ENCODE measurements at places on chromosomes 16 and 17. TPM values are rescaled to one million over a fixed set of nuclear protein-coding genes. Genes with fewer than 3 reads are reported as not detected.
A peak's percentile ranks its signal among the peaks of the same experiment; 100 is the strongest.

DNA sequence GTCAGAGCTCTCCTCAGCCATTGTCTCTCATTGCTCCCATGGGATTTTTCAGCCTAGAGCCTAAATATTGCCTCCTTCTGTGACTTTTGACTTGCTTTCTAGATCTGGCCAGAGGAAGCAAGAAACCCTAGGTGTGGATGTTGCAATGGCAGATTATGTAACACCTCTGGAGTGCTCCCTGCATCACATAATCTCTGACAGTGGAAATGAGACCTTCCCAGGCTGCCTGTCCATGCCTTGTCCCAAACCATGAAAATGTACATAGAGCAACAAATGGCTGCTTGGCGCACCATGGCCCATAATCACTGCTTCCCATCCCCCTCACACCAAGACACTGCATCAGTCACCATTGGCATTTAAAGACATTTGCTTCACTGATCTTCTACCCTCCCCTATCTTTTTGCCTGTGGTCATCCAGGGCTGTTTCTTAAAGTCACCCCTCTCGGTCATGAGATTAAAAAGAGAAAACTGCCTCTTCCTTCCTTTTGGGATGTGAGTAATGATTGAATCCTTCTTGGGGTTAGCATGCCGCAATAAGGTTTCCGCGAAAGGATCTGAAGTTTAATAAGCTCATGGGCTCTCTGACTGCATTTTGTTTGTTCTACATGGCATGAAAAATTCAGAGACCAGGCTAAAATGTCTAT lies 34.2 kb upstream of the CCL2 start:
- peaks cover 36% of the 10 kb centered on the region for H3K27me3 ChIP-seq
- no peak for DNase-seq
- H3K4me3 ChIP-seq: no peak overlapping the region
- no peak overlapping the region for H3K27ac ChIP-seq

DNA sequence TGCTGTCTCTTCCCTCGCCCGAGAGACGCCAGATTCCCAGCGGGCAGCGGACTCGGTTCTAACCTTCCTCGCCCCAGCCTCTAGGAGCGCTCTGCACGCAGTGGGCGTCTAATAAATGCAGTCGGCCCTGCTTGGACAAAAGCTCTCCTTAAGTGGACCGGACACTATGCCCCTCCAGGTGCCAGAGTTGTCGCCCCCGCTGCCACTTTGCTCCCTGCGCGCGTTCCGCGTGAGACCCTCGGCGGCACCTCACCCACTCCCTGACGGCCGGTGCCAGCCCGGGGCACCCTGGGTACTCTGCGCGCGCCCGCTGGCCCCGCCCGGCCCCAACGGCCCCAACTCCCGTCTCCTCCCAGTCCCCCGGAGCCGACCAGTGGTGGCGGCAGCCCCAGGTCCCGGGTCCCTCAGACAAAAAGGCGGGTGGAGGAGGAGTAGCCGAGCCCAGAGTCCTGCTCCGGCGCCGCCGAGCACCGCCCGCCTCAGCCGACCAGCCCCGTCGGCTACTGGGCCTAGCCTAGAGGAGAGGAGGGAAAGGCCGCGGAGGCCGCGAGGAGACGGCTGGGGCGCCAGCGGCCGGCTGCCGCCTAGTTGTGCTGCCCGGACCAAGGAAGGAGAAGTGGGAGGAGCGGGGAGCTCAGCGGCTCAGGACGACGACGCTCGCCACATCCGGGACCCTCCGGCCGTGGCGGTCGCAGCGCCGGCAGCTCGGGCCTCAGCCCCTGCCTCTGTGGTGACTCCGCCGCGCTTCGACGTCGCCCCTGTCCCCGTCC lies 123.0 kb downstream of the GOSR1 start:
- H3K4me3 ChIP-seq: peak overlapping the region; percentile 97
- peaks cover 1% of the 10 kb centered on the region for H3K36me3 ChIP-seq
- peaks cover 2% of the 10 kb centered on the region for H3K27me3 ChIP-seq
- peaks cover 16% of the 10 kb centered on the region for H3K4me1 ChIP-seq

- no peak overlapping the region for H3K27ac ChIP-seq
- no peaks in the 10 kb centered on the region for H3K36me3 ChIP-seq
- DNase-seq: no peak
- H3K27me3 ChIP-seq: no peaks in the 10 kb centered on the region
- H3K4me3 ChIP-seq: no peak overlapping the region
These were observed 58.8 kb downstream of the UTP18 start for GRCh38 chr17:51319186-51319585.

Gene GRIN2A
- total RNA-seq: not detected

DNA sequence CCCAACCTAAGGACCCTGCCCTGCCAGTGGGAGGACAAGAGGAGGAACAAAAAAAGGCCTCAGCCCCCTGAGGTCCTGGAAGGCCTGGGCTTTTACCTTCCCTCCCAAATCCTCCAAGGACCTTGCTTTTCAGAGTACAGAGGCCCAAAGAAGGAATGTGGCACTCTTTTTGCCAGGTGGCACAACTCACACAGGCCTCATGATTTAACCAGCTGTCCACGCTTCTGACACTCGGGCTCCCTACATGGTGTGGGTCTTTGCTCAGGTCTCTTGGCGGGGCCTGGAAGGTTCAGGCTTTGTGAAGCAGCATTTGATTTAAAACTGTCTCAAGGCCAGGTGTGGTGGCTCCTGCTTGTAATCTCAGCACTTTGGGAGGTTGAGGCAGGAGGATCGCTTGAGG lies 120.6 kb downstream of the ABCC6 start:
- no peaks in the 10 kb centered on the region for H3K4me1 ChIP-seq
- H3K36me3 ChIP-seq: peaks cover 52% of the 10 kb centered on the region
- H3K4me3 ChIP-seq: no peak overlapping the region
- no peaks in the 10 kb centered on the region for H3K27me3 ChIP-seq
- no peak for DNase-seq
- H3K27ac ChIP-seq: no peak overlapping the region

DNA sequence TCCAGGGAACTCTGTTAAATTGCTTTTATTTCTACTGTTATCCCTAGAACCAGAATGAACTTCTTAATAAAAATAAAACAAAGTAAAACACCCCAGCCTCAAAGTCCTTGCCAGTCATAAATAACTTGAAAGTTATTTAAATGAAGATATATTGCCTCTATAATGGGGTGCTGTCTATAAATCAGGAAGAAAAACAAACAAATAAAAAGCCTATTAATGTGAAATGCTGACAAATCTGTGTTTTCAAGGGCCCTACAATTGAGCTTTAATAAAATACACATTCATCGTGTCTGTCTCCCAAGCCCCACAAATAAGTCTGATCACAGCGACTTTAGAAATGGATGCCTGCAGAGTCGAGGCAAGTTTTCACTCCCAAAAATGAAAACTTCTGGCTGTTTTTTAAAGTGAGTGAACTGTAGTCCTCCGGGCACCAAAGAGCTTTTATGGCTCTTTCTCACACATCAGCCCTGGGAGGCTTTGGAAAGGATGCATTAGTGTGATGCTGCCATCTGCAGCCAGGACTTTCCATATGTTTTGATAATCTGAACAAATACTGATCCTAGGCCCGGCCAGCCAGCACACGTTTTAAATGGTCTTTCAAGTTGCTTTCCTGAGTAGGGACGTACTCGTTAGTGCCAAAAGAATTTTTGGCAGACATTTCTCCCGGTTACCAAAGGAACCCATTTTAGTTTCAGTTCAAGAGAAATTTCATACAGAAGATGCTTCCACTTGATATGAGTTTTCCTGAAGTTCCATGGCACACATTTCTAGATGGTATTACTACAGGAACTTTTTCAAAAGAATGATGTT lies 16.3 kb downstream of the NACA2 start:
- peak; percentile 38 for DNase-seq
- no peak overlapping the region for H3K27ac ChIP-seq
- H3K4me1 ChIP-seq: peaks cover 2% of the 10 kb centered on the region
- H3K4me3 ChIP-seq: no peak overlapping the region
- no peaks in the 10 kb centered on the region for H3K36me3 ChIP-seq

DNA sequence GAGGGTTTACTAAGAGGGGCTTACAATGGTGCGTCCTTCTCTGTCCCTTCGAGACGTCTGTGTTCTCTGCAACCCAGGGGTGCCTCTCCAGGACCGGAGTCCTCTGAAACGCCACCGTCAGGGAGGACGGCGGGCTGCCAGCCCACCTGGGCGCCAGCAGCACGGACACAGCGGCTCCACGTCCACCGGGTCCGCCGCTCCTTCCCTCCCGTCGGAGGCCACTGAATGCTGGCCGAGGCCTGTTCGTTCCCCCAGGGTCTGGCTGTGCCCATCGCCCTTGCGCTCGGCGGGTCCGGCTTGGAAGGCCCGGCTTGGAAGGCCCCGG lies 403 bp downstream of the TEPSIN start:
- peaks cover 14% of the 10 kb centered on the region for H3K36me3 ChIP-seq
- DNase-seq: no peak
- no peaks in the 10 kb centered on the region for H3K27me3 ChIP-seq
- H3K4me3 ChIP-seq: peak overlapping the region; percentile 90
- H3K4me1 ChIP-seq: peaks cover 37% of the 10 kb centered on the region
- no peak overlapping the region for H3K27ac ChIP-seq

GRCh38 chr17:62627219-62627903 lies at the start of gene MRC2:
Gene MRC2 (plus strand): TSS chr17:62627670. CDS start chr17:62627803, 133 bp downstream.
- H3K4me1 ChIP-seq: peaks cover 5% of the 10 kb centered on the region
- no peak within 1 kb of the TSS for H3K27ac ChIP-seq
- peaks cover 20% of the 10 kb centered on the region for H3K27me3 ChIP-seq
- peak; percentile 50 for DNase-seq
- peaks cover 1% of the 10 kb centered on the region for H3K36me3 ChIP-seq

DNA sequence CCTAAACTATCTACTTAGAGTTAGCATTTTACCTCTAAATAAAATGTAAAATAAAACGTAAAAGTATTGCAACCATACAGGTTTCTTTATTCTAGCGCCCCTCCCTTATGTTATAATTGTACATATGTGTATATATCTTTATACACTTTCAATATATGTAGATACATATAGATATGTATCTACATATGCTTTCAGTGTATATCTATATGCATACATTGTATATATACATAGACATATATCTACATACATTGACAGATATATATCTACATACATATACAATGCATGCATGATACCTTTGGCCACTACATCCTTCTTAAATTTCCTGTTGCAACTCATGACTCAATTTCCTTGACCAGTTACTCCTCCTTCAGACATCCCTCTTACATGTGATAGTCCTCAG lies 16.7 kb downstream of the BPTF start:
- H3K27me3 ChIP-seq: no peaks in the 10 kb centered on the region
- no peak overlapping the region for H3K27ac ChIP-seq
- H3K36me3 ChIP-seq: no peaks in the 10 kb centered on the region

- no peak for DNase-seq
- peak within 1 kb of the TSS; percentile 42 for H3K4me3 ChIP-seq
- peaks cover 17% of the 10 kb centered on the region for H3K36me3 ChIP-seq
- H3K27me3 ChIP-seq: no peaks in the 10 kb centered on the region
These were observed at the start of gene FN3K for GRCh38 chr17:82734987-82735866. Gene FN3K (plus strand): TSS chr17:82735615. CDS start chr17:82735637, 22 bp downstream.

Gene NGFR
- 0.12 TPM for total RNA-seq

Gene PRDM7
- not detected for total RNA-seq

Gene ENPP7
- not detected for total RNA-seq

Gene CHST4
- total RNA-seq: not detected

Gene ADAM11
- 0.17 TPM for total RNA-seq

DNA sequence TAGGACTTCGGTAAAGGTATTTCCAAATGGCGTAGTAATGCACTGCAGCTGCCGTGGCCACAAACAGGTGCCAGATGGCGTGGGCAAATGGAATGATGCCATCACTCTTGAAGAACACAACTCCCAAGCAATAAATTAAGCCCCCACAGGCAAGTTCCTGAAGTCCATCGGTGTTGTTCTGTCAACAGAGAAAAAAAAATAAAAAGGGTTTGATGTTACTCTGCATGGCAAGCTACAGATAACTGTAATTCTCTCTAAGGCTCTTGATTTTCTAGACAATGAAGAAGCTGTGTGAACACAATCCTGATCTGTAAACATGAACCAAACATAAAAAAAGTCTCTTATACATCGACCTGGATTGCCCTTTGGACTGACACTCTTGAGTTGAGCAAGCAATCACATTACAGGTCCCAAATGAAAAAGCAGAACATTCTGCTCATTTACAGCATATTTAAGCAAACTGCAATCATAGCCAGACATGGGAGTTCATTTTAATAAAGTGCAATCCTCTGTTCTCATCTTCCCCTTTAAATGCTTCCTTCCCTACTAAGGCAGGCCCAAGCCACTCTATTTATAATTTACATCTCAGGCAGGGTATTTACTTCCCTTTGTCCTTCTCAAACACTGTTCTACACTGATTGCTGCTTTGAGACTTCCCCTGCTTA lies 27.1 kb downstream of the MMD start:
- DNase-seq: no peak
- H3K4me1 ChIP-seq: no peaks in the 10 kb centered on the region
- H3K27ac ChIP-seq: no peak overlapping the region
- H3K36me3 ChIP-seq: peaks cover 14% of the 10 kb centered on the region

Gene JUP
- total RNA-seq: 0.27 TPM

DNA sequence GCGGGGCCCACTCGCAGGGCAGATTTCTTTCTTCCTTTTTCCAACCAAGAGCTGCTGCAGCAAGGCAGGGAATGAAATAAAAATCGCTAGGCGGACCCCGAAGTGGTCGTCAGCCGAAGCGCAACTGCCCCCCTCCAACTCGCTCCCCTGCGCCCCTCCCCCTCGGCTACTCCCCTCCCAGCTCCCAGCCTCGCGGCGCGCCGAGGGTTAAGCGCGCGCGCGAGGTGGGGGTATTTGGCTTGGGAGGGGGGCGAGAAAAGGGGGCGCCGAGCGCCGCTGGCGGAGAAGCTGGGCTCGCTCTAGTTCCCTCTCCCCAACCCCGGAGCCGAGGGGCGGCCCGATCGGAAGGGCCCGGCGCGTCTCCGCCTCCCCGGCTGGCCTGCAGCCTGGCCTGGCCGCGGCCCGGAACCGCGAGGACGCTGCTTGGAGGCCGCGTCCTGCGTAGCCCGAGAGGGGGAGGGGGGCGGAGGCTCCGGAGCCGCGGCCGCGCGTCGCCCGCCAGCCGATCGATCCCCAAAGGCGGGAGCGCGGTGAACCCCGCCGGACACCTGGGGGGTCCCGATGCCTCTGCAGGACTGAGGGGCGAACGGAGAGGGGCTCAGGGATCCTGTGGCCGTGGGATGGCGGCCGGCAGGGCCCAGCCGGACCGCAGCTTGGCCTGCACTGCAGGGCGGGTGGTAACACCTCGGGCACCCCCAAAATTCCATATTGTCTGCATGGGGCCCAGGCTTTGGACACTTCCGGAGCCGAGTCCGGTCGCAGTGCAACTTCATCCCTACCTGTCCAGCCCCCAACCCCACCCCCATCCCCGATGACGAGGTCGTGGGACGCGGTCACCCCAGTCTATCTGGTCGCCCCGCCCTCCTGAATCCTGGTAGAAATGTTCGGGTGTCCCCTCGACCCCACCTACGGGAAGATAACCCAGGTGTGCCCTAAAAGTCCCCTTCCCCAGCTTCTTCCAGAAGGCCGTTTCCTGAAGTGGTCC lies 4.9 kb upstream of the CBX4 start:
- no peak for DNase-seq
- H3K27me3 ChIP-seq: peaks cover 46% of the 10 kb centered on the region
- H3K27ac ChIP-seq: no peak overlapping the region
- H3K4me1 ChIP-seq: peaks cover 31% of the 10 kb centered on the region
- peak overlapping the region; percentile 66 for H3K4me3 ChIP-seq
- no peaks in the 10 kb centered on the region for H3K36me3 ChIP-seq

DNA sequence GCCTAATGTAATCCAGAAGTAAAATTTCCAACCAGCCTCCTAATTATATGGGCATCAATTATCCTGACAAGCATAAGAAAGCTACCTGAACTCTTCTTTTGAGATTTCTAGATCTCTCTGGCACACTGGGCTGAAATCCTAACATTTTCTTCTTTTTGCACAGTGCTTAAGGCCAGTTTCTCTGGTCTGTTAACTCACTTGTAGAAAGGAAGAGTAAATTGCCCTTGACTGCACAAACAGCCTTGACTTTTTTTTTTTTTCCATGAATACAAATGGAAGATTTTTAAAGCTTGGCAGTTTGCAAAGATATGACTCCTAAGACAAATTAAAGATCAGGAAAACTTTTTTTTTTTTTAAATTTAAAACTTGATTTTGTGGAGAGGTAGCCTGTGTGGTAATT lies 291.2 kb upstream of the MON1B start:
- no peaks in the 10 kb centered on the region for H3K4me1 ChIP-seq
- no peak overlapping the region for H3K4me3 ChIP-seq
- no peak overlapping the region for H3K27ac ChIP-seq

Data from activated naive CD4-positive, alpha-beta T cell treated with anti-CD3 and anti-CD28 coated beads for 36 hours (primary cell).